Stimulated activated CD4-positive, alpha-beta T cell treated with anti-CD3 and anti-CD28 coated beads, Interleukin-12 subunit alpha, Interleukin-12 subunit beta, amount 100 ng/mL, for 48 hours (primary cell): ENCODE measurements at places on chromosomes 3 and 15.
A peak's percentile ranks its signal among the peaks of the same experiment; 100 is the strongest.

DNA sequence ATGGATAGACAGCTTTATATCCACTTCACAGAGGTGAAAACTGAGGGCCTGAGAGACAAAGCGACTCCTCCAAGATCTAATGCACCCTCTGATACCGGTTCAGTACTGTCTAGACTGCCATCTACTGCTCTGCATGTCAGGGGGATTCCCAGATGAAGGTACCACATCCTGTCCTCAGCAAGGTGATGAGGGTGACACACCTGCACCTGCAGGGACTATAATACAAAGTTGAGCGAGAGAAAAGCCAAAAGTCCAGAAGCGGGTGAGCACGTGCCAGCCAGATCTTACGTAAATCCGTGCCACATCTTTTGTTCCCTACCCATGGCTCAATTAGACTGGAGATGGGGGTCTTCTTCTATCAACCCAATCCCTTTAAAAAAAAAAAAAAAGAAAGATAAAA lies 32.4 kb upstream of the HES1 start:
- DNase-seq: no peak

- no peak for DNase-seq
Measured at GRCh38 chr3:183527428-183528379, 27.8 kb downstream of the KLHL6 start.

GRCh38 chr3:139676632-139677387 lies 962 bp downstream of the NMNAT3 start:
- DNase-seq: no peak

GRCh38 chr3:132587401-132587800 lies 9.7 kb upstream of the ACKR4 start:
- no peak for DNase-seq

DNA sequence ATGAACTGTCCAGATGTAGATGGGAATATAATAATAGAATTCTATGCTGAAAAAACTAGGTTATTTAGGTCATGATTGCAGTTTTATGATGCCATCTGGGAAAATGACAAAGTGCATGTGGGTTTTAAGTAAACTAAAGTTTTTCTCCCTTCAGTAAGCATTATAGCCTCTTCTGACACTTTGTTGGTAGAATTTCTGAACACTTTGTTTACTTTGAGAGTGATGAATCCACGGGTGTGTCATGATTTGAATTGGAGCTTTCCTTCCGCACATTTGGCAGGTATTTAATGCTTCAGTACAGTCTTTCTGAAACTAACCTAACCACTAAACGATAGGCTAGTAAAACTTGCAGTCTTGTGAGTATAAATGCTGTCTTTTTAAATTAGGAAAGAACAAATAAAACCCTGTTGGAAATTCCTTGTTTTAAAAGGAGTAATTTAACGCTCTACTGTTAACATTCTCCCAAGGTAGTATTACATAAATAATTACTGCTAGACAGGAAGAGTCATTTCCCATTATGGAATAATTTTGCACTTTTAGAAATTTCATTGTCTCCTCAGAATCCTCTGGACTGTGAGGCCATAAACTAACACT lies 7.0 kb downstream of the FILIP1L start:
- DNase-seq: no peak

- DNase-seq: no peak
Measured at GRCh38 chr15:40337597-40337996, 3.1 kb downstream of the CCDC9B start.

DNA sequence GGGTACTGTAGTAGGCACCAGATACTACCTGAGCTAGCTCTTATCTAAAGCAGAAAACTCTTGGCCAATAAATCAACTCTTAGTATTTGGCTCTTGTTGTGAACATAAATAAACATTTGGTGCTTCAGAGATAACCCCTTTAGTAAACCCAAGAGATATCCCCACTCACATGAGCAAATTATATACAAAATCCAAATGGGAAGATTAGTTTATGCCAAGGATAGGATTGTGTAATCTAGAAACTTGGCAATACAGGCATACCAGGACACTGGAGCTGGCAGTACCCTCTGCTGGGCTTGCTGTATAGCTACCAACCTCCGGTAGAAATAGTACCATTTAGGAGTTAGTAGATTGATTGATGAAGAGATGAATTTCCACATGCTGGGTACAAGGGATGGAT lies 127.0 kb downstream of the LIPC start:
- no peak for DNase-seq

DNA sequence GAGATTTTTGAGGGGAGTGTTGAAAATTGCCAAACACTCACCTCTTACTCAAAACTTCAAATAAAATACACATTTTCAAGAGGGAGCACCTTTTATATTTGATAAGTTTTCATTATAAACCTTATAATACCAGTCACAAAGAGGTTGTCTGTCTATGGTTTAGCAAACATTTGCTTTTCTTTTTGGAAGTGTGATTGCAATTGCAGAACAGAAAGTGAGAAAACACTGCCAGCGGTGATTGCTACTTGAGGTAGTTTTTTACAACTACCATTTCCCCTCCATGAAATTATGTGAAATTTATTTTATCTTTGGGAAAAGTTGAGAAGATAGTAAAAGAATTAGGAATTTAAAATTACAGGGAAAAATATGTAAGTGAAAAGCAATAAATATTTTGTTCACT lies 20.1 kb downstream of the DIPK2A start:
- no peak for DNase-seq

GRCh38 chr3:161700998-161701397 lies 204.4 kb downstream of the OTOL1 start:
- DNase-seq: no peak

- no peak for DNase-seq
Measured at GRCh38 chr15:82943176-82943575, 9.3 kb downstream of the HOMER2 start.

- DNase-seq: peak; percentile 38
Measured at GRCh38 chr3:142723665-142723967, 218 bp upstream of the TRPC1 start.

- no peak for DNase-seq
Measured at GRCh38 chr15:65027593-65027992, 1.8 kb downstream of the MTFMT start.

- no peak for DNase-seq
Measured at GRCh38 chr15:77118882-77119321, 48.0 kb upstream of the TSPAN3 start.

GRCh38 chr3:189632242-189632641 lies 1.1 kb downstream of the TP63 start:
- DNase-seq: no peak

DNA sequence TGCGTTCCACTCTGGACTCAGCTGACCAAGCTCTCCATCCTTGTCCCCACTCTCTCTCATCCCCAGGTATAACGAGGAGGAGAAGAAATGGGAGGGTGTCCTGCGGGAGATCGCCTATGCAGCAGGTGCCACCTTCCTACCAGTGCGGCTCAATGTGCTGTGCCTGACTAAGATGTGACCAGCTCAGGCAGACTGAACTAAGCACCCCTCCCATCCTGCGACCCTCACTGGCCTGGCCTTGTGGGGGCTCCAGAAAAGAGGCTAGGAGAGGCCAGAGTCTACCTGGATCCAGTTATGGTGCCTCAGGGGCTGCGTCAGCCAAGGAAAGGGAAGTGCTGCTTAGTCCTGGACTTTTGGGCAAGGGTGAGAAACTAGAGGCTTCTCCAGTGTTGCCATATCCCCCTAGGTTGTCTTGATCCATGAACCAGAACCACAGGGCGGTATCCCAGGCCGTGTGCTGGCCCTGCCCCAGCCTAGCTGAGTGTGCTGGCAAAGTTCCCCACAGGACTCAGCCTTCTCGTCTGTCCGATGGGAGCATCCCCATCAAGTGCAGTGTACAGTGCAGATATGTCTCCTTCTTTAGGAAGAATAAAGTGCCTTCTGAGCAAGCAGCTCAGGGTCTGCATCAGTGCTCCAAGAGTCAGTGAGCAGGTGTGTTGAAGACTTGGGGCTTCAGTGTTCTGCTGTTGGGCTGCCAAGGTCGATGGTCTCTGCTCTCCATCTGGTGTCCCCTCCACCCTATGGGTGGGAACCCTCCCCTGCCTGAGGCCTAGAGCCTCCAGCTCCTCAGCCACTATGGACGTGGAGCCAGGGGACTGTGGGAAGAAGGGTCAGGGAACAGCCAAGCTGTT lies 6.7 kb downstream of the KLHL40 start:
- no peak for DNase-seq

- no peak for DNase-seq
Measured at GRCh38 chr15:39564972-39565665, 15.8 kb upstream of the THBS1 start.

DNA sequence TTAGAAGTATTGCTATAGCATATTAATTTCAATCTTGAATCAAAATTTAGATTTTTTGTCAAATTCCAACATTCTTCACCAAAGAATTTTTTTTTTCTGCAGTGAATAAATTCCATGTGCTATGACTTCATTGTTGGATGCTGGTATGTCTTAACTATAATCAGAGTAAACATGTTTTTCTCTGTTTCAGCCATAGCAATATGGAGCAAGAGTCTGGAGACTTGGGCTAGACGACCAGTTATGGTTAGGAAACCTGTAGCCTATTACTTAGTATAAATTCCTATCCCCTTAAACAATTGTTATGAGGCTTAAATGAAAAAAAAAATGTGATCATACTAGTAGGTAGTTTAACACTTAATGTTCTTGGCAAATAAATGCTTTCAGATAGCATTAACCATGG lies 431.9 kb upstream of the FRG2C start:
- DNase-seq: no peak

- no peak for DNase-seq
Measured at GRCh38 chr3:58356054-58356453, 23.4 kb downstream of the PXK start.

DNA sequence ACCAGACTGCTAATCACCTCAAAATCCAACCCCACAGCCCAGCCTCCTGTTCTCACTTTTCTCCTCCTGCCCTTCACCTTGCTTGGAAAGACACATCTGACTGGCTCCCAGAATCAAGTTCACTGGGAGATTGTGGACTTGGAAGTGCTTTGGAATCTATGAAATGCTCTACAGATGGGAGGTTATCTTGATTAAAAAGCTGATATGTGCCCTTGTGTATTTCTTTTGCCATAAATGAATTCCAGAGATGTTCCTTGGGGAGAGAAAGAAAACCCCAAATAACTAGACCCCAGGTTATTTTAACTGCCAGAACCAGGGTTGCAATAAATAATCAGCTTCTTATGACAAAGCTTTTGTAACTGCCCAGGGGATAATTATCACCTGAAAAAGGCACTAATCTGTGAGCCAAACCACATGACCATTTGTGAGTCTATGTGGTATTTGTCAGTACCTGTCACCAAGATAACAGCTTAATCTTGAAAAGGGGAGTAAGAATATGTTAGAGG lies 21.7 kb upstream of the ARHGEF3 start:
- DNase-seq: no peak

DNA sequence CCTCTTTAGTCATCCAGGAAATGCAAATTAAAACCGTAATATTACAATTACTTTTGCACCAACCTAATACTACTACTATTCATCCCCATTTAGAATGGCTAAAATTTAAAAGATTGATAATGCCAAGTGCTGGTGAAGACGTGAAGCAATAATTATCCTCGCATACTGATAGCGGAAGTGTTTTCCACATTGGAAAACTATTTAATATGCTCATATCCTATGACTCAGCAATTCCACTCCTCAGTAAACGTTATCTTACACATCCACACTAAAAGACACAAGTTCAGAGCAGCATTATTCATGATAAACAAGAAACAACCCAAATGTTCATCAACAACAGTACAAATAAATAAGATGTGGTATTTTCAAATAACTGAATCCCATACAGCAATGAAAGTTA lies 70.6 kb downstream of the VPS13C start:
- DNase-seq: no peak

GRCh38 chr3:30170681-30171438 lies 435.5 kb upstream of the TGFBR2 start:
- no peak for DNase-seq

DNA sequence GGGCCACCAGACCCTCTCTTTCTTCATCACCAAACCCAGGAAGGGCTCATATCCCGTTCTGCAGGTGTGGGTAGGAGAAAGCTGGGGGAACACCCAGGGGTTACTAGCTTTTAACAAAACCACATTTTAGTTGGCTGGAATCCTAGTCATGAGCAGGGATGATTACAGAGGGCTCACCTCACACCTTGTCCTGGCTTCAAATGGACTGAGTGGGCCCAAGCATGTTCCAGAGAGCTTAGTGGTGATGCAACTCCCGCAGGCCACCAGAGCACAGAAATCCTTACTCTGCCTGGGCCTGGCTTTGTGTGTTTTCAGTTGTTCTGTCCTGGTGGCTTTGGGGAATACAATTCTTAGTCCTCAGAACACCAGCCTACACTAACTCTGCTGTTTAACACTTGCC lies 56.8 kb upstream of the RYK start:
- DNase-seq: no peak
